ENCODE measurements at places on chromosomes 6 and 20.

GRCh38 chr6:123000244-123000770 is 4.3 kb downstream of the CLVS2 start:
- H3K4me3 ChIP-seq: no peak overlapping the region
- DNase-seq: no peak
- no peak overlapping the region for H3K27ac ChIP-seq
- H3K36me3 ChIP-seq: no peaks in the 10 kb centered on the region
- peaks cover 23% of the 10 kb centered on the region for H3K27me3 ChIP-seq
- no peaks in the 10 kb centered on the region for H3K4me1 ChIP-seq

- no peaks in the 10 kb centered on the region for H3K27me3 ChIP-seq
- peaks cover 33% of the 10 kb centered on the region for H3K36me3 ChIP-seq
- no peak for DNase-seq
- no peak overlapping the region for H3K4me3 ChIP-seq
- no peak overlapping the region for H3K27ac ChIP-seq
Observed at GRCh38 chr20:32325706-32326503, 32.2 kb upstream of the ASXL1 start.

- no peak for DNase-seq
- peak within 1 kb of the TSS; percentile 21 for H3K4me3 ChIP-seq
- H3K4me1 ChIP-seq: no peaks in the 10 kb centered on the region
- H3K27me3 ChIP-seq: peaks cover 45% of the 10 kb centered on the region
- no peaks in the 10 kb centered on the region for H3K36me3 ChIP-seq
- H3K27ac ChIP-seq: no peak within 1 kb of the TSS
Observed at GRCh38 chr20:61251529-61252393, at the start of gene CDH4. Gene CDH4 (plus strand): TSS chr20:61252261.

GRCh38 chr20:53922901-53923314 is 147.5 kb downstream of the BCAS1 start:
- no peaks in the 10 kb centered on the region for H3K36me3 ChIP-seq
- peaks cover 19% of the 10 kb centered on the region for H3K4me1 ChIP-seq
- H3K27me3 ChIP-seq: no peaks in the 10 kb centered on the region
- no peak overlapping the region for H3K27ac ChIP-seq
- H3K4me3 ChIP-seq: no peak overlapping the region
- no peak for DNase-seq

DNA sequence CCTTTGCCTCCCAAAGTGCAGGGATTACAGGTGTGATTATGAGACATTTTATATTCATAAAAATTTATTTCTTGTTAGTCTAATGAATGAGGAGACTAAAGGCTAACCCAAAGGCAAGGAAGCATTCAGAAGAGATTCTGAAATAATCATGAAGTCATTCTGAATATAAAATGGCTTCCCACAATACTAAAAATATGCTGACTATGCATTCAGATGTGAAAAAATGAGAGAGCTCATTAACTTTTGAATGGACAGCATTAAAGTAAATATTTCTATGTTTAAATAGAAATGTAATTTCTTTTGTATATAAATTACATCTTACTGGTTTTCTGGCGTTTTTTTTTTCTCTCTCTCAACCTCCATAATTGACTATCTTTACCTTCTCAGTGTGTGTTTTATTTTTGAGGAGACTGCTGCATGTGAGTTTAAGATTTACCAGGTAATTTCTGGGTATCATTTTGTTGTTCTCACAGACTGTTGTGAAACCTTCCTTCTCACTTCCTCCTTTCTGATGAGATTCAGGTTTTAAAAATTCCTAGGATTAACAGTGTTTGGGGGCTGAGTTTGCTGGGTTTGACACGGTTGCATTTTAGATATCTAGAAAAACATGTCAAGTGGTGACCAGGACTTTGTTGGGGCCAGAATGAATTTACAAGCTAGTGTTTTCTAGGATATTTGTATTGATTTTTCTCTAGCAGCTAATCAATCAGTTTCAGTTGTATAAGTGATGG is 316.6 kb downstream of the CDKAL1 start:
- H3K36me3 ChIP-seq: peaks cover 7% of the 10 kb centered on the region
- no peak for DNase-seq
- H3K27me3 ChIP-seq: no peaks in the 10 kb centered on the region
- H3K4me3 ChIP-seq: no peak overlapping the region
- H3K4me1 ChIP-seq: peaks cover 17% of the 10 kb centered on the region

- no peaks in the 10 kb centered on the region for H3K27me3 ChIP-seq
- no peaks in the 10 kb centered on the region for H3K4me1 ChIP-seq
- no peaks in the 10 kb centered on the region for H3K36me3 ChIP-seq
- H3K27ac ChIP-seq: no peak overlapping the region
- no peak for DNase-seq
Observed at GRCh38 chr6:54031169-54031568, 80.1 kb upstream of the MLIP start.

GRCh38 chr20:40765814-40766480 is 76.9 kb upstream of the MAFB start:
- DNase-seq: no peak
- H3K27ac ChIP-seq: no peak overlapping the region
- no peaks in the 10 kb centered on the region for H3K4me1 ChIP-seq
- H3K27me3 ChIP-seq: no peaks in the 10 kb centered on the region
- no peaks in the 10 kb centered on the region for H3K36me3 ChIP-seq
- no peak overlapping the region for H3K4me3 ChIP-seq

DNA sequence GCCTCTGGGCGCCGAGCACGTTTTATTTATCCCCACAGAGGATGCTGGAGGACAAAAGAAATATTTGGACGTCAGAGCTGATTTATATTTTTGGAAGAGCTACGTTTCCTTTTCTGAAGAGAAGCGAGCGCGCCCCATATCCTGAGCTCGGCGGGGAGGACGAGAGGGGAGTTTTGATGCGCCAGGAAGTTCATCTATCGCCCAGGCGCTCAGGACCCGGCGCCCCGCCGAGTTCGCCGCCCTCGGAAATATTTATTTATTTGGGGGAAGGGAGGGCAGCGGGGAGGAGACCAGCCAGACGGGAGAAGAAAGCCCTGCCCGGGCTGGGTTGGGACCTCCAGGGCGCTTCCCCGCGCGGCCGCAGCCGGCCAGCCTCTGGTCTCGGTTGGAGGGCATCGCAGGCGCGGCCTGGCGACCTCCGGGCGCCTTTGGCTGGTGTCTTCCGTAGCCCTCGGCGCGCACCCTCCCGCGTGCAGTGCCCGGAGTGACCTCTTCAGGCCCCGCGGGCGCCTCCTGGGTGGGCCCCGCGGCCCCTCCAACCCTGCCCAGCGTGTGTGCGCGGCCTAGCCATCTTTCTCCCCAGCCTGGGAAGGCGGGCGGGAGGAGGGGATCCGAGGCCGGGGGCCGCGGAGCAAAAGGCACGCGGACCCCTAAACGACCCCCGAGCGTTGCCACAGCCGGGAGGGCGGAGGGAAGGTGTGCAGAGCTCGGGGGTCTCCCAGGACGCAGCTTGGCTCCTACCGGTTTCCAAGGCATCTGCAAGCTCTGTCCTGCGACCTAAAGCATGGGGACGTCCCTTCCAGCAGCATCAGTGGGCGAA is 5.4 kb upstream of the FOXF2 start:
- H3K4me1 ChIP-seq: peaks cover 24% of the 10 kb centered on the region
- peaks cover 3% of the 10 kb centered on the region for H3K36me3 ChIP-seq
- H3K27ac ChIP-seq: no peak overlapping the region
- DNase-seq: no peak
- H3K4me3 ChIP-seq: no peak overlapping the region

DNA sequence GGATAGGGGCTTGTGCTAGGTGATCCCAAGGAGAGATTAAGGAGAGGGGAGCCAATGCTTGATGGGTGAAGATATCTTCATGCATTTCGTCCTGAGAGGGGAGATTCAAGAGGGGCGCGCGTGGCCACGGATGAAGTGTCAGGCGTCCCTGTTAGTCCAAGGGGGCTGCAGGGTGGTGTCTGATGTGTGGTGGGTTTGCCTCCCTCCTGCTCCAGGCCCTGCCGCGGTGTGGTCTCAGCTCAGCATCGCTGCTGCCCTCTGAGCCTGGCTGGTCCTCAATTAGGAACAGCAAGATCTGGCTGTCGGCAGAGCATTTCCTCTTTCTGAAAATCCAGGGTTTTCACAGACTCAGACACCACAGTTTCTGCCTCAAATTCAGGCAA is 318.0 kb downstream of the THBS2 start:
- DNase-seq: no peak
- no peaks in the 10 kb centered on the region for H3K36me3 ChIP-seq
- H3K27me3 ChIP-seq: peaks cover 11% of the 10 kb centered on the region
- no peaks in the 10 kb centered on the region for H3K4me1 ChIP-seq
- no peak overlapping the region for H3K4me3 ChIP-seq

DNA sequence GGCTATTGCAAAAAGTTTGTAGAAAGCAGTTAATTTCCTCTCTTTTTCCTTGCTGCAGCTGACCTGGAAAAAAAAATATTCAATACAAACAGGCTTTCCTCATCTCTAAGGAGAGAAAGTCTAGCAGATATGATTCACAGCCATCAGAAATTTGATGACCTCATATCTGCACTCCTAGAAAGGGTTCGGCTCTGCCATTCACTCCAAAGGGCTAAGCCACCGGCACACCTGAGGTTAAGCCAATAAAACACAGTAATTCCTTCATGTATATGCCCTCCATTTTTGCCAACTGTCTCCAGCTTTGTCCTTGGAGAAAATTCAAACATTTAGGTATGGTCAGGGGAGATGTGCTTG is 18.7 kb upstream of the LY86 start:
- H3K4me3 ChIP-seq: no peak overlapping the region
- H3K27me3 ChIP-seq: peaks cover 30% of the 10 kb centered on the region
- H3K36me3 ChIP-seq: peaks cover 4% of the 10 kb centered on the region
- no peak overlapping the region for H3K27ac ChIP-seq
- DNase-seq: no peak

- H3K27ac ChIP-seq: no peak overlapping the region
- no peak overlapping the region for H3K4me3 ChIP-seq
- no peaks in the 10 kb centered on the region for H3K27me3 ChIP-seq
- H3K4me1 ChIP-seq: no peaks in the 10 kb centered on the region
- DNase-seq: no peak
- no peaks in the 10 kb centered on the region for H3K36me3 ChIP-seq
Observed at GRCh38 chr6:11875325-11876109, 96.9 kb upstream of the ADTRP start.

DNA sequence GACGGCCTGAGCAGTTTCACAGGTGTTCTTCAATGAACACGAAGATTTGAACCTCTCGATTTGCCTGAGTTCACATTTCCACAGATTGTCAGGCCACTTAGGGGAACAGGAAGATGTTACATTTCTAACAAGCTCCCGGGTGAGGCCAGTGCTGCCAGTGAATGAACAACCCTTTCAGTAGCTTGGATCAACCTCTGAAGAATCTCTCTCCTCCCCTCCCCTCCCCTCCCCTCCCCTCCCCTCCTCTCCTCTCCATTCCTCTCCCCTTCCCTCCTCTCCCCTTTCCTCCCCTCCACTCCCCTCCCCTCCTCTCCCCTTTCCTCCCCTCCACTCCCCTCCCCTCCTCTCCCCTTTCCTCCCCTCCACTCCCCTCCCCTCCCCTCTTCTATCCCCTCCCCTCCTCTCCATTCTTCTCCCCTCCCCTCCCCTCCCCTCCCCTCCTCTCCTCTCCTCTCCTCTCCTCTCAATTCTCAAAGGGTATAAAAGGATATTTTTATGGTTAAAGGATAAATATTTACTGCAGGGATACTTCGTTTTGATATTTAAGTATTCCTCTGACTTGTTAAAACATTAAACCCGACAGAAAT is 114.1 kb upstream of the INSM1 start:
- H3K4me1 ChIP-seq: no peaks in the 10 kb centered on the region
- no peaks in the 10 kb centered on the region for H3K36me3 ChIP-seq
- H3K4me3 ChIP-seq: no peak overlapping the region
- H3K27ac ChIP-seq: no peak overlapping the region
- no peak for DNase-seq

DNA sequence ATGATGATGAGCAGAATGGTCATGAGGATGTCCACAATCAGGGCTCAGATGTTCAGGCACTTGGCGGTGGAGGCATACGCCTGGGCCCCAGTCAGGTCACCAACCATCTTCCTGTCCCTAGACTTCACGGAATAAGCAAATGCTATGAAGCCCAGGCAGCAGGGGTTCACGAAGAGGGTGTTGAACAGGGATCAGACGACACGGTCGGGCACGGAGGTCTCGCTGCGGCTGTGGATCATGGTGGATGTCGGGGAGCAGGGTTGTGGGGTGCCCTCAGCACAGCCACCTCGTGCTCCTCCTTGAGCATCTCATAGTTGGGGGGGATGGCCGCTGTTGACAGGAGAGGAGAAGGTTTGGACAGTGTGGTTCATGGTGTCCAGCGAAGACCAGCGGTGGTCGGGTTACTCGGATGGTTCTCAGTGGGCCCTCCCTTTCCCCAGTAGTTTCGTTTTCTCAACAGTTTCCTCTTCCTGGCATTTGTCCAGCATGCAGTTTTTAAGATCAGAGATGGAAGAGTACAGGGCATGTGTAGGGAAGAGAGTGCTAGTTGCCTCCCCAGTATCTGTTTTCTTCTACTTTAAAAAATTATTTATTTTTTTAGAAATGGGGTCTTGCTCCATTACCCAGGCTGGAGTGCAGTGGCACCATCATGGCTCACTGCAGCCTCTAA is 20.3 kb upstream of the SPDEF start:
- DNase-seq: no peak
- no peaks in the 10 kb centered on the region for H3K4me1 ChIP-seq
- H3K27me3 ChIP-seq: no peaks in the 10 kb centered on the region

DNA sequence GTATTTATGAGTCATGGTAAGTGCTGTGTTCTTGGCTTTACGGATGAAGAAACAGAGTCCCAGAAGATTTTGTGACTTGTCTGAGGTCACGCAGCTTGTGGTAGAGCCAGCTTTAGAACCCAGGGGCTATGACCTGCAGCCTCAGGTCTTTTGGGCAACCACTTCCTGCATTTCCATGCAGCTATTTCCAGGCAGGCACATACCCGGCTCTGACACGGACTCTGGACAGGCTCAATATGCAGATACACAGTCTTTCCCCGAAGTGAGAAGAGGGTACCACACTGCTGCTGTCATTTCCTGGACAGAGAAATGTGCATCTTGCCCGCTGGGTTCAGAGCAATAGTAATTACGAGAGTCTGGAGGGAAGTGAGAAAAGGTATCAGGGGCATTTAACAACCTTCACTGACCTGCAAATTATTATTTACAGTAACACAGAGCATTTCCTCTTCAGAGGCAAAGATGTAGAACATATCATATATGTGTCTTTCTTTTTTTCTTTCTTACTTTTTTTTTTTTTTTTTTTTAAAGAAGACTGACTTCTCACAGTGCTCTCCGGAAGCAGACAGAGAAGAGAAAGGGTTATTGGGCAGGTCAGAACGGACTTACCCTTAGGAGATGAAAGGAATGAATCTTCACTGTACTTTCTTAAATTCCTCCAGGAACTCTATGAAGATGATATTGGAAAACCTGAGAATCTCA is 185.1 kb downstream of the CLIC5 start:
- DNase-seq: peak; percentile 80
- H3K27me3 ChIP-seq: no peaks in the 10 kb centered on the region
- peaks cover 56% of the 10 kb centered on the region for H3K4me1 ChIP-seq
- H3K27ac ChIP-seq: peak overlapping the region; percentile 86

- H3K36me3 ChIP-seq: no peaks in the 10 kb centered on the region
- H3K4me3 ChIP-seq: no peak overlapping the region
- DNase-seq: no peak
- no peaks in the 10 kb centered on the region for H3K4me1 ChIP-seq
Observed at GRCh38 chr6:167113935-167114910, 8.7 kb upstream of the CCR6 start.

GRCh38 chr6:13511913-13512717 is 24.7 kb upstream of the GFOD1 start:
- no peaks in the 10 kb centered on the region for H3K36me3 ChIP-seq
- no peak for DNase-seq
- H3K27ac ChIP-seq: no peak overlapping the region

Measured in T-helper 2 cell treated with Interferon-gamma antibody and Interleukin-4, amounts not matched to agents 5 μg/mL and 100 μg/mL, for 36 hours (primary cell).